COLO829 (cell line): ENCODE measurements at places on chromosomes 12 and 14.
A peak's percentile ranks its signal among the peaks of the same experiment; 100 is the strongest.

GRCh38 chr14:101862177-101862576, 100.7 kb downstream of the PPP2R5C start:
- peak; percentile 26 for DNase-seq

- DNase-seq: no peak
Measured at GRCh38 chr12:120737557-120738251, 12.1 kb downstream of the ACADS start.

GRCh38 chr14:92308716-92309115, 14.2 kb upstream of the SLC24A4 start:
- DNase-seq: no peak

DNA sequence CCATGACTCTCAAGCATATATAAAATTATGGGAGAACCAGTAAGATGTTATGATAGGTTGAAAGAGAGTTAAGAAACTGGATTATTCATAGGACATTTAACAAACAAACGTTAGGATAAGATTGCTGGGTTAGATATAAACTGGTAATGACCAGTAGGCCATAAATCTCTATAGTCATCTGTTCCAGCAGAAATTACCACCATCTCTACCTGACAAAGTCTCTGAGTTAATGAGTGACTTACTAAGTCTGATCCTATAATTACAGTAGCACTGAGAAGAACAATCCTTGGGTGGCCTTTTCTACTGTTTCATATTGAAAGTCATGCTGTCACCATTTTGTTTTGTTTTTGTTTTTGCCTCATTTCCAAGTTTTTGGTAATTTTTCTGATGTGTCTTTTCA, 136.9 kb upstream of the CNOT2 start:
- no peak for DNase-seq

DNA sequence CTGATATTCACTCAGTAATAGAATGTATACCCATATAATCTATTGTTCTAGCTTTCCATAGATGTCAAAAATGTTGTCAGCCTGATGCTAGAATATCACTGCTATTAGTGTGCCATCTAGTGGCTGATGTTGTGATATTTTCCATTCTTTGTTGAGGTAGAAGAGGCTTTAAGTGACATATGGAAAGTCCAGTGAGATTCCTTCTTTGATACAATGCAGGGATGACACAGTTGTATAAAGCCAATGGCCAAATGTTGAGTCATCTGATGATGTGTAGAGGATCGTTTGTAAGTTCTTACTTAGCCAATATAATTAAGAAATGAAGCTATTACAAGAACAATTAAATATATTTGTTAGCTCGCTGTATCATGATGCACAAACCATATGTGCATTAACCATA, 58.1 kb upstream of the PCED1B start:
- peak; percentile 56 for DNase-seq

DNA sequence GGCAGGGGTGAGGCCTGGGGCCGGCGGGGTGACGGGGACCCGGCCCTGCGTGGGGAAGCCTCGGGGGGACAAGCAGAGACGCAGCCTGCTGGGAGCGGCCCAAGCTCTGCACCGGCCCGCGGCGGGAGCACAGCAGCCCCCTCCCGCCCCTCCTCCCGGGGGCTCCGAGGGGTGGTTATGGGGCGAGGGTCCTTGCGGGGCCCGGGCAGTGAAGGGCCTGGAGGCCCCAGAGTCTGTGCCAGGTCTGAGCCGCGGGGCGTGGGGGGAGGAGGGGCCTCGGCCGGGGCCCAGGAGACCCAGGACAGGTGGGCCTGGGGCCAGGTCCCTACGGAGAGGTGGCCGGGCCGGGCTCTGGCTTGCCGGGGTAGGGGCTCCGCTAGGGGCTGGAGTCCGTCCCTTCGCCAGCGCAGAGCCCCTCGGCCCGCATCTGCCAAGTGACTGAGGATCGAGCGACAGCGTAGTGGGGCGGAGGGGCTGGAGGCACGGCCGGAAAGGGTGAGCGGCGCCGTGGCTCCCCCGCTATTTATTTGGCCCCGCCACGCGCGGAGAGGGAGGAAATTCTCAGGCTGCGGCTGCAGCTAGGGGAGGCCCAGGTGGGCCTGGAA, 495 bp downstream of the TMEM121 start:
- no peak for DNase-seq

- no peak for DNase-seq
Measured at GRCh38 chr12:109310247-109311125, 1.4 kb upstream of the FOXN4 start.

DNA sequence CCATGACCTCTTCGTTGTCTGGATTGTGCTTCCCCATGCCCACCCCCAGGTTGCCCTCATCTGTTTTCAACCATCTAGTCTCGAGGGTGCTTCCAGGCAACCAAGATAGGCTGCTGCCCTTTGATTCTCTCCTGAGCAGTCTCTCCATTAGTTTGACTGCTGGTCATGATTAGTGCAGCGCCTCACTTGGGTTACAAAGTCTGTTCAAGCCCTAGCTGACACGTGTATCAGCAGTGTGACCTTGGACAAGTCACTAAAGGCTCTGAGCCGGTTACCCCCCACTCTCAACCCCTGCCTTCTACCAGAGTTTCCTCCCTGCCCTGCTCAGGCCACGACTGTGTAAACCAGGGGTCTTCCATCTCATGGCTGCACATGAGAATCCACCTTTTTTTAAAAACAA, 185.3 kb upstream of the PWP1 start:
- no peak for DNase-seq

DNA sequence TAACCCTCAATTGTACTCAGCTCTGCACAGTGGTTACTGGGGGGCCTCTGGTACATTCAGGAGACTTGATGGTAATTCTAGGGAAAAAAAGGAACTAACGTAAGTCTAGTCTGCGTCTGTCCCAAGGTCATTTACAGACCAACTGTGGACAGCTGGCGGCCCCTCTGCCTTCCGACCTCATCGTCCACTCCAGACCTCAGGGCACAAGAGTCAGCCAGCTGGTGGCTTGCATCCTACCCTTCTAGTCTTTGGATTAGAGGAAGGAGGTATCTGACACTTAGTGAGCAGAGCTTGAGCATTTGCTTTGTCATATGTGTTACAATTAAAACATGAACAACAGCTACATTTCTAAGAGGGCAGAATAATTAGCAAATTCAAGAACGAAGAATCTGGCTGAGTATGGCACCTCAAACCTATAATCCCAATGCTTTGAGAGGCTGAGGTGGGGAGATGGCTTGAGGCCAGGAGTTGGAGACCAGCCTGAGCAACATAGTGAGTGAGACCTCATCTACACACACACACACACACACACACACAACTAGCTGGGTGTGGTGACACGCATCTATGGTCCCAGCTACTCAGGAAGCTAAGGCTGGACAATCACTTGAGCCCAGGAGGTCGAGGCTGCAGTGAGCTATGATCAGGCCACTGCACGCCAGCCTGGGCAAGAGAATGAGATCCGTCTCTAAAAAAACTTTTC, 36.5 kb downstream of the SSH1 start:
- no peak for DNase-seq

- DNase-seq: no peak
Measured at GRCh38 chr14:23513818-23514643, 37.5 kb downstream of the ZFHX2 start.

GRCh38 chr12:46450279-46450748, 77.7 kb upstream of the SLC38A2 start:
- DNase-seq: no peak

- DNase-seq: no peak
Measured at GRCh38 chr12:126093908-126094307, 1028.7 kb downstream of the AACS start.

- DNase-seq: peak; percentile 40
Measured at GRCh38 chr12:70393787-70394499, 27.9 kb downstream of the KCNMB4 start.

DNA sequence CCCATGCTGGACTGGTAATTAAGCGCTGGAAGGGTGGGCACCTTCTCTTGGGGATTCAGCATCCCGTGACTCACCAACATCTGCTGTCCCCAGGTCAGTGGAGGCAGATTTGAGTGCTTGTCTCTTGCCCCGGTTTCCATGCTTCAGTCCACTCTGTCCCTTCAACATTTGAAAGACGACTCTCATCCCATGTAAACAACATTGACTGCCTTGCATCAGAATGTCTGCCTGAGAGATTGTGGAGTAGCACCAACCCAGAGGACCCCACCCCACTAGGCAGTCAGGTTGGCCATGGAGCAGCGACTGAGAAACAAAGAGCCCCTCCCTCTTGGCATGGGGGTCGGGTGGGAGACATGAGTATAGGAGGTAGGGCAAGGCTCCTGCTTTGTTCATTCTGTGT, 4.9 kb upstream of the STAC3 start:
- DNase-seq: no peak

DNA sequence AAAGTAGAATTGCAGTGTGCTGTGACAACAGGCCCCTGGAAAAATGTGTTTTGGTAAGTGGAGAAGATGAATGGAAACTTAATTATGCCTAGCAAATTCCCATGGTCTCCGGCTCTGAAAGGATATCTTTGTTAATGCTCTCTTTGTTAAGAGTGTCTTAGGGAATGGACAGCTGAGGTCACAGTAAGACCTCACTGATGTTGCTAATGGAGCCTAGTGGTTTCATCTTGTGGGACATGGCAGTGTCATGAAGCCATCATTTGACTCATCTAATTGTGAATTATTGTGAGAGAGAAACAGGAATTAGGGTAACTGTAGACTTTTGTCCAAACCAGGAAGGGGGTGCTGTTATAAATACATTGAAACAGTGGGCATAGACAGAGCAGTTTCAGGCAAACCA, 330.3 kb downstream of the TMTC2 start:
- peak; percentile 57 for DNase-seq

DNA sequence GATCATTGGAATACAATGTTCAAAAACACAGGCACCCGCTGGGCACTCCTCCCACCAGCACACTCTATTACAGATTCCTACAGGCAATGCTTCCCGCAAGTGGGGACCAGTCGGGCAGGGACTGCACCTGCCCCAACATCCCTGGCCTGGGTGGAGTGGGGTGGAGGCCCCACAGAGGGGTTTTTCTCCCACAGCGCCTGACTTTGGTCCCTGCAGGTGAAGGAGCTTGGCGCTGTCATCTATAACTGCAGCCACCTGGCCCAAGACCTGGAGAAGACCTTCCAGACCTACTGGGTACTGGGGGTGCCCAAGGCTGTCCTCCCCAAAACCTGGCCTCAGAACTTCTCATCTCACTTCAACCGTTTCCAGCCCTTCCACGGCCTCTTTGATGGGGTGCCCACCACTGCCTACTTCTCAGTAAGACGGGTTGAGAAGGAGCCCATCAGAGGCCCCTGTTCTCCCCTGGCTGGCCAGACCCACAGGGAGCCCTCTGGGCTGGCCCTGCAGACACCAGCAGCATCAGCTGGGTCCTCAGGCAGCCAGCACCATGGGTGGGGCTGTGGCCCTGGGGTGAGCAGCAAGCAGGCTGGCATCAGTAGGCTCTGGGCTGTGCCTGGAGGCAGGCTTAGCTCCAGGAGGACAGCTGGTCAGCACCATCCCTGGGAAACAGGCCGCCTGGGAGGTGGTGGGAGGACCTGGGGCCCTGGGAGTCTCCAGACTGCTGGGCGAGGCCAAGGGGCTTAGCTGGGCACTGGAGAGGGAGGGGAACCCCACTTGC, 6.0 kb downstream of the PLD4 start:
- DNase-seq: no peak

- no peak for DNase-seq
Measured at GRCh38 chr14:21256539-21257393, 12.5 kb downstream of the HNRNPC start.

- DNase-seq: no peak
Measured at GRCh38 chr12:106280106-106280505, 22.4 kb upstream of the TCP11L2 start.

GRCh38 chr14:83594874-83595273, 1935.1 kb upstream of the FLRT2 start:
- DNase-seq: no peak

DNA sequence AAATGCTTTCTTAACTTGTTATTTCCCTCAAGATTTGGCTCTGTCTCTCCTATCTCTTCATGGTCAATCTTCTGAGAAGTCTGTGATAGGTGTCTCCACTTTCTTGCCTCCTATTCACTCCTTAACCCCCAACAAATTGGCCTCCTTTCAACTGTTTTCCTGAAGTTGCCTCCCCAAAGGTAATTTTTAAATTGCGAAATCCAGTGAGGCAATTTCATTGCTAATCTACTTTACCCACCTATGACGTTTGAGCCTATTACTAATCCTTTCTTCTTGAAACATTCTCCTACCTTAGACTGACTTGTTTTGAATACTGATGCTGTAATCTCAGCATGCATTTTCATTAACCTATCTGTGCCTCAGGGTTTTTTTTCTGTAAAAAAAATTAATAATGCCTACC, 6.0 kb upstream of the KCNH5 start:
- DNase-seq: no peak

DNA sequence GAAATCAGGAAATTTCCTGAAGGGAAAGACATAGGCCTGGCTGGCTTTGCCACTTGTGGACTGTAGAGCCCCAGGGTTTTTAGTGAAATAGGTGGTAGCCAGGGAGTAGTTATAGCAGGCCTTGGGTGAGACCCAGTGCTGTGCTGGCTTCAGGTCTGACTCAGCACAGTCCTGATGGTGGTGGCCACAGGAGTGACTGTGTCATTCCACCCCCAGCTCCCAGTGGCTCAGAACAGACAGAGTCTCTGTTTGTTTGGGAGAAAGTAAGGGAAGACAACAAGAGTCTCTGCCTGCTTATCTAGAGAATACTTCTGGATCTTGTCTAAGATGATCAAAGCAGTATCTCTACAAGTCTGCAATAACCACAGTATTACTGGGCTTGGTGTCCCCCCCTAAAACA, 27.5 kb upstream of the OR6J1 start:
- no peak for DNase-seq

GRCh38 chr12:59084511-59085375, 164.4 kb upstream of the LRIG3 start:
- no peak for DNase-seq

DNA sequence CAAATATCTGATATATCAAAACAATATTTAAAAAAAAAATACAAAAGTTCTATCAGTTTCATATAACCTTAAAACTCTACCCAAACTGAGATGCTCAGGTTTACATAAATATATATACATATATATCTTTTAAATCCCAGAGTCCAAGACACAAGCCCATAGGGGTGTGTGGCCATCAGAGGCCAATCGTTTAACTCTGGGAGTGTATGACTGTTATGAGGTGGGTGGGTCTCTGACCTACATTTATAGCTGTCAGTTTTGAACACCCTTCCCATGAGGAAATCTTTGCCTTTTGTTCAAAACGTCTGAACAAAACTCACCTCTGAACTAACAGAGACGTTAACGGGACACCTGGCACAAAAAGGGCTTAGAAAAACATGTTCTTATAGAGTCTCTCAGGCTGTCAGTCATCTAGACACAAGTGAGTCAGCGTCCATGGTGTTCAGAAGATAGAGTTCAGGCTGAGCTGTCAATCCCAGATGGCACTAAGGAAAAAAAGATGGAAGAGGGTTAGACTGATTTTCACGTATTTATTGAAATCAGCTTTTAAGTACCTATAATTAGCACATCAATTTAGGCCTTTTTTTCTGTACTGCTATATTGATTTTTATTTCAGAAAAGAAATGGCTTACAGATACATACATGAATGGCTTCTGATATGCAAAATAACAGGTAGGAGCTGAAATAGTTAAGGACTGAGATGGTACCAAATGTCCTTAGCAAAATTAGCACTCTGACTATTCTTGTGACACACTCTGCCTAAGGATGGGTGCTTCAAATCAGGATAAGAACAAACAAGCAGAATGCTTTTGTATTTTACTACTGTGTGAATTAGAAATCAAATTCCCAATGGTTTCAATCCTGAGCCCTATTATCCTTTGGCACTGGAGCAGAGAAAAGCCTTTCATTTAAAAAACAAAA, 29.2 kb downstream of the HIGD1C start:
- DNase-seq: no peak
